ENCODE measurements at places on chromosomes 12 and 14.

DNA sequence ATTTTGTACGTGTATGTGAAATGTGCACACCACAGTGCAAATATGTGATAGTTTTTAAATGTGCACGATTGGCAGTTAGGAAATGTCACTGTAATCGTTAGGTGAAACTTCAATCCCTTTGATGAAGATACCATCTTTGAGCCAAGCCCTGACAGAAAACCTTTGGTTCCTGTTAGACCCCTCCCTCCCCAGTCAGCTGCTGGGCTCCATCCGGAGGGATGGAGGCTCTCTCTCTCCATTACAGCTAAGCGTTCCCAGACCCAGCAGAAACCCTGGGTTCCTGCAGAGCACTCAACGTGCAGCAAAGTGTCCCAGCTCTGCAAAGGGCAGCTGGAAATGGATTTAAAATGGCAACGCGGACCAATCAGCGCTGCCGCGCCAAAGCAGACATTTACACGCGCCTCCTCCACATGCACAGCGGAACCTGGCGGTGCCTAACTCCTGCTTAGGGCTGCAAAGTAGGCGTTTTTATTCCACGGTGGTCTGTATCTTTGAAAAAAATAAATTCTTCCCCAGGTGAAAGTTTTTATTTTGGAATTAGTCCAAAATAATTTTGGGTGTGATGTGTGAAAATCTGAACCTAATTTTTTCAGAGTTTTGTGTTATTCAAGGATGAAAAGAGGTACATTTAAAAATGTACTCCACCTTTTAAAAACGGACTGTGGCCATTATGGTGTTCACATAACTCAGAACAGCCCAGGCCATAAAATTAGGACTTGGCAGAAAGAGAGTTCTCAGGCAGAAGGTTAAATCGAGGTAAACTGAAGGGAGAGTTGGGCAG, 1.4 kb upstream of the HMGA2 start:
- DNase-seq: no peak

GRCh38 chr12:24555730-24556129, 393.2 kb downstream of the BCAT1 start:
- no peak for DNase-seq

GRCh38 chr14:93811676-93812075, 23.4 kb upstream of the PRIMA1 start:
- DNase-seq: no peak

DNA sequence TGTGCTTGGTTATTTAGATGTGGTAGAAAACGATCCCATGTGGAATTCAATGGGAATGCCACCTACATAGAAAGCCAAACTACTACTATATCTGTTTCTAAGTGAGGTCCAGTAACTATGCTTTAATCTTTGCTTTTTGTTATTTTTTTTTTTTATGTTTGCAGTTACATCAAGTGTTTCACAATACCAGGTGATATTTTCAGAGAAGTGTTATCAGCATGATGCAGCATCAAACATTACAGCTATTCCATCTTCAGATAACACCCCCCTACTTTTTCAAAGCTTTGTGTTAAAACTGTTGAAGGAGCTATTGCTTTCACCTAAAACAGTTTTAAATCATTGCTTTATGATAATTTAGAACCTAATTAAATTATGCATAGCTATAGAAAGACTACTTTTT, 163.8 kb upstream of the SLC16A7 start:
- DNase-seq: no peak

DNA sequence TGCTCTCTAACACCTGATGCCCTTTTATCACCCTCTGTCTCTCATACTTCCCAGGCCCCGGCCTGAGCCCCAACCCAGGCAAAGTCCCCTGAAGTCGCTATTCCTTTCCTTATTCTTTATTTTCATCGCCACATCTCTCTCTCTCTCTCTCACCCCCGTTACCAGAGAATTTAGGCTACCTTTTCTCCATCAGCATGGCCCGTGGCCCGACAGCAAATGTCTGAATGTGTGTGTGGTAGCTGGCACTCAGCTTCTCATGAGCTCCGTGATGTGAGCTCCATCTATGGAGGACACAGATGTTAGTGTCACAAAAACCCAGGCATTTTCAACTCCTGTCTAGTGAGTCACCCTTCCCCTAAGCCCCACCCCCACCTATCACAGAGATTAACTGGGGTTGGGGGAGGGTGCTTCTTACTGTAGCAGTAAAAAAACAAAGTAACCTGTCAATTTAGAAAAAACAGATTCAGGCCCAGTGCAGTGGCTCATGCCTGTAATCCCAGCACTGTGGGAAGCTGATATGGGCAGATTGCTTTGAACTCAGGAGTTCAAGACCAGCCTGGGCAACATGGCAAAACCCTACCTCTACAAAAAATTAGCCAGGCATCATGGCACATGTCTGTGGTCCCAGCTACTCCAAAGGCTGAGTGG, 53.8 kb downstream of the VCPKMT start:
- no peak for DNase-seq

GRCh38 chr12:12171991-12172511, 94.8 kb downstream of the LRP6 start:
- DNase-seq: no peak

- DNase-seq: no peak
These were observed 299.6 kb downstream of the PCNX1 start for GRCh38 chr14:71206766-71207371.

- DNase-seq: no peak
These were observed 1.0 kb upstream of the ANG start for GRCh38 chr14:20687362-20688166.

- no peak for DNase-seq
These were observed 181.0 kb downstream of the MON2 start for GRCh38 chr12:62647586-62647985.

GRCh38 chr12:27618836-27619235, 77.4 kb upstream of the REP15 start:
- DNase-seq: no peak

- no peak for DNase-seq
These were observed 116.6 kb upstream of the PLEKHA5 start for GRCh38 chr12:19012965-19013364.

DNA sequence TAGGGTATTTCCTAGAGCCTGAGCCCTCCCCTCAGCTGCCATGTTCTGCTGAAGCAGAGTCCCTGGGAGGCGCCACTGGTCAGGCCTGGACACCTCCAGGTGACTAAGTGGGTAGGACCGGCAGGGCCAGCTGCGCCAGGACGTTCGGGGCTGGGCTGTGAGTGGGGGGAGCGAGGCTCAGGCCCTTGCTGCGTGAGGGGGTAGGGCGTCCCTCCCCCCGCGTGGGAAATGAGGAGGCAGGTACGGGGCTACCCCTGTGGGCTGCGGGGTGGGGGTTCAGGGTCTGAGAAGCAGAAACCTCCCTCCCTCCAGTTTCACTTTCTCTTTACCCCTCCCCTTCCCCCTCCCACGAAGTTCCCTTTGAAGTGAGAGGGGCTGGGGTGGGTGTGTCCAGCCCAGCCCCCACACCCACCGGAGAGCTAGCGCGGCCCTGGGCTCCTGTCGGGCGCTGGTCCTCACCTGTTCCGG, 22.1 kb upstream of the KIF26A start:
- DNase-seq: no peak

DNA sequence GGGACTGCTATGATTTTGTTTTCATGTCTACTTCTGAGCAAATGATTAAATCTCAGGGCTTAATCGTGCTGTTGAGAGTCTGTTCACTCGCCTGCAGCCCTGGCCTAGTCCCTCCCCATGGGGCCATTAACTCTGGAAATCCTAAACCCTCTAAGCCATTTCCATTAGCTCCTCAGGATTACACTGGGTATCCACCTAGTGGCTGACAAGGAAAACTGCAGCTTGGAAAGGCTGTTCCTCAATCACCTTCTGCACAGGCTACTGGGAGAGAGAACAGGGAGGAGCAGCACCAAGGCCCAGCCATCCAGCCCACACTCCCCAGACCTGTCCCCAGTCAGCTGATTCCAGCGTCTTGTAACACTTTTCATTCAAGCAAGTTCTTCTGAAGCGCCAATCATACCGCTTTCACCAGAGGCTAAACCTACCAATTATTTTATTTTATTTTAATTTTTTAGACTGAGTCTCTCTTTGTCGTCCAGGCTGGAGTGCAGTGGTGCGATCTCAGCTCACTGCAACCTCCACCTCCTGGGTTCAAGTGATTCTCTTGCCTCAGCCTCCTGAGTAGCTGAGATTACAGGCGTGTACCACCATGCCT, 48.7 kb downstream of the NEUROD4 start:
- DNase-seq: peak; percentile 4

- DNase-seq: no peak
These were observed 221.2 kb upstream of the FLRT2 start for GRCh38 chr14:85308531-85309300.

DNA sequence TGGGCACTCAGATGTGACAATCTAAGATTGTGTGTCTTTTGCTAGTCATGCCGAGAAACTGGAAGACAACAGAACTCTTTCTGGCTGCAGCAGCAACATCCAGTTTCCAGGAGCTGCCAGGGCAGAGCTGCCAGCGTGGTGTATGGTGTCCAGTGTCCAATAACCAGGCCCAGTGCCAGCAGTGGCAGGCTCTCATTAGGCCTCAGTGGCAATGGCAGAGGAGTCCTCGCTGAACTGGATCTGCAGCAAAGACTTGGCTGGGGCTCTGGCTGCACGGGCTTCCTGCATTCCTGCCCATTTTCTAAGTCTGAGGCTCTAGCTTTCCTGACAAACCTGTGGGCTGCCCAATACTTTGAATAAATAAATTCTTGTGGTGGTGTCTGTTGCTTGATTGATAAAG, 26.2 kb upstream of the PPM1A start:
- DNase-seq: no peak

- DNase-seq: no peak
These were observed 155.5 kb upstream of the CCND2 start for GRCh38 chr12:4118017-4118510.

- no peak for DNase-seq
These were observed 359.8 kb downstream of the ATP23 start for GRCh38 chr12:58301038-58301729.

GRCh38 chr12:31586728-31587127, 4.2 kb downstream of the DENND5B start:
- no peak for DNase-seq

DNA sequence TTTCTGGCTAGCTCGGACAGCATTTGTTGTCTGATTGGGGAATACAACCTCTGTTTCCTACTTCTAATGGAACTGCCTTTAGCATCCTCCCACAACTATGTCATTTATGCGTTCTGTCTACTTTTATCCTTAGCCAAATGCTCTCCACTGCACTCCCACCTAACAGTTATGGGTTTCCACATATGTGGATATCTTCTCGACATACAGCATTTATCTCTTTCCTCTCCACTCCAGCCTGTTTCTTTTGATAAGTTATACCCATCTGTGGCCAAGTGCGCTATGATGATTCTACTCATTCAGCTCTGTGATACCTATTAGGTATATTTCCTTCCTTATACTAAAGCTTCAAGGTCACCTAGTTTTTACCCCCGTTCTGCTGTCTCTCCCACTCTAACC, 122.2 kb upstream of the NAP1L1 start:
- no peak for DNase-seq

DNA sequence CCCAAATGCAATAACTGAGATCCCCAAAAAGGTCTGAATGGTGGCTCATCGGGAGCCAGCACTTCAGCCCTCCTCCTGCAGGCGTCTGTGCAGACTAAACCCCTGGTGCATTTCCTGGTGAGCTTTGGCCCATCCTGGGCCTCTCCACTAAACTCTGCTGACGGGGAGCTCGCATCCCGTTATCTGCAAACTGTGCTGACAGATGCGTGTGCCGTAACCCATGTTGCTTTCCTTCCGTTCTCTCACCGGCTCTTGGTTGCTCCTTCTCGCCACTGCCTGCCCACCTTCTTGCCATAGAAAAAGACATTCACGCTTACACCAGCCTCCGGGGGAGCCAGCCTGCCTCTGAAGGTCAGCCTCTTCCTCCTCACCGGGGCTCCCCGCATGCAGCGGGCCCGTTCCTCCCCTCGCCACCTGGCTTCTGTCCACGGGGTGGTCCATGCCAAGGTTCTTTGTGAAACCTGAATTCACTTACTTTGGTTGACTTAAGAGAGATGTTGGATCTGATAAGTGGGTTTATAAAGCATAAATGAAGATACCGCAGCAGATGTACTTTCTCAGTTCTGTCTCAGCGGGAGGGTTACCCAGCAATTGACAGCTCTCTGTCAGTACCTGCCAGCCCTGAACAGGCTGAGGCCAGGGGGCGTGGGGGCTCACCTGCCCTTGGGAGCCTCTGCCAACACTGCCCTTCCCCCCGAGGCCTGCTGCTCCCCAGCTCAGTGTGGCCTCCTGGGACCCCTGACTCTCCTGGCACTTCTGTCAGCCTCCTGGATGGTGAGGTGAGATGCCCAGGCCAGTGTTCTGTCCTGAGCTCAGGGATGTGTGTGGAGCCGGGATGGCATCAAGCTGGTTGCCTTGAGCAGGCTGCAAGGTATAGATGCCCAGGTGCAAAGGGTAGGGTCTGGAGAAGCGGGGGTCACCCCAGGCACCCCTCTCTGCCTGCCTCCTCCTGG, 14.2 kb downstream of the ZFYVE21 start:
- peak; percentile 71 for DNase-seq
